ENCODE measurements at places on chromosomes 5 and 9.

GRCh38 chr9:38687389-38687842, 32.5 kb downstream of the FAM240B start:
- no peak for DNase-seq

GRCh38 chr5:86974955-86975354, 292.7 kb upstream of the RASA1 start:
- DNase-seq = no peak

GRCh38 chr9:19969721-19970120, 180.9 kb upstream of the SLC24A2 start:
- DNase-seq = no peak

DNA sequence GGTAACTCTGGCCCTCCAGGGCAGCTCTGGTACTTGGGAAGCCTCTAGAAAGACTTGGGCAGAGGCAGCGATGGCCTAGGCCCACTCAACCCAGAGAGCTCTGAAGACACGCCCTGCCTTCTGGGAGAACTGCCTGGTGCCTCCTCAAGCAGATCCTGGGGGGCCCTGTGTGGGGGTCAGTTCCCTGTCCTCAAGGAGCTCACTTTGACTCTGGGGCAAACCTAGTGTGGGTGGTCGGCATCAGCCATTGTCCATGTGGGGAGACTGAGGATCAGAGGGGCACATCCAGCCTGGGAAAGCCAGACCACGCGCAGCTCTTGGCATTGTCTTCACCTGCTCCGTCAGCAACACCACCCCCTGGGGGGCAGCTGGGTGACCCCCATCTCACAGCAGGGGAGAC, 28.0 kb downstream of the ABO start:
- DNase-seq = no peak

- no peak for DNase-seq
Measured at GRCh38 chr5:172477466-172477865, 23.1 kb upstream of the SH3PXD2B start.

DNA sequence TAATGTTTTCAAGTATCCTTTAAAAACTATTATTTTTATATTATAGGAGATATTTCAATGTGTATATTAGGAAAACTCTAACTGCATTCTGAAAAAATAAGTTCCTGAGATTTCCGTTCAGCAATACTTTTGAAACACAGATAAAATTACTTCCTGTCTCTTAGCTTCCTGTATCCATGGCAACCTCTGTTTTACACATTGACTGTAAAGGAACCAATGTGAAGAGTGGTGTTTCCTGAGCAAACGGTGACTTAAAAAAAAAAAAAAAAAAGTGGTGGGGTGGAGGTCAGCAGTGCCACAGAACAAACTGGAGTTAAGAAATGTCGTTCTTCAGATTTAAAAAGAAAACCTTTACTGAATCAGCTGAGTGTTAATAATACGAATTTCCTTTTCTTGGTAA, at the start of gene LRRC70:
LRRC70 (plus strand) TSS at position 280 of the 400 bp plus-strand sequence. CDS start 620 bp downstream, outside the sequence.
- no peak for DNase-seq

DNA sequence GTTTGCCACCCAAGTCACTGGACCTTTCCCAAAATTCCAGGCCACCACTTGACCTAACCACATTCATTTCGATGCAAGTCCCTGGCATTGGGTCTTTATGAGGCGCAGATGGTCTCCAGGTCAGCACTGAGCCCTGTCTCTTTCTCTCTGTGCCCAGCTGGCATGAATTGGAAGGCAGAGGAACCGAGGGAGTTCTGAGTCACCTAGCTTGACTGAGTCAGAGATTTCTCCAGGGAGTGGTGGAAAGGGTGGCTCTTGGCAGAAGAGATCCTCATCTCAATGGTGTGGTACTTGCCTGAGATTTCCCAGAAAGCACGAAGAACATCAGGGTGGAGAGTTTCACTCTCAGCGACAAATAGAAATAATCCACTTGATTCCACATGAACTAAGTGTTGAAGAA, 43.8 kb downstream of the WDR36 start:
- no peak for DNase-seq

GRCh38 chr9:98117984-98118639, 910 bp downstream of the TRIM14 start:
- DNase-seq = peak; percentile 35

GRCh38 chr5:152086668-152087067, 162.0 kb upstream of the GLRA1 start:
- DNase-seq = no peak

DNA sequence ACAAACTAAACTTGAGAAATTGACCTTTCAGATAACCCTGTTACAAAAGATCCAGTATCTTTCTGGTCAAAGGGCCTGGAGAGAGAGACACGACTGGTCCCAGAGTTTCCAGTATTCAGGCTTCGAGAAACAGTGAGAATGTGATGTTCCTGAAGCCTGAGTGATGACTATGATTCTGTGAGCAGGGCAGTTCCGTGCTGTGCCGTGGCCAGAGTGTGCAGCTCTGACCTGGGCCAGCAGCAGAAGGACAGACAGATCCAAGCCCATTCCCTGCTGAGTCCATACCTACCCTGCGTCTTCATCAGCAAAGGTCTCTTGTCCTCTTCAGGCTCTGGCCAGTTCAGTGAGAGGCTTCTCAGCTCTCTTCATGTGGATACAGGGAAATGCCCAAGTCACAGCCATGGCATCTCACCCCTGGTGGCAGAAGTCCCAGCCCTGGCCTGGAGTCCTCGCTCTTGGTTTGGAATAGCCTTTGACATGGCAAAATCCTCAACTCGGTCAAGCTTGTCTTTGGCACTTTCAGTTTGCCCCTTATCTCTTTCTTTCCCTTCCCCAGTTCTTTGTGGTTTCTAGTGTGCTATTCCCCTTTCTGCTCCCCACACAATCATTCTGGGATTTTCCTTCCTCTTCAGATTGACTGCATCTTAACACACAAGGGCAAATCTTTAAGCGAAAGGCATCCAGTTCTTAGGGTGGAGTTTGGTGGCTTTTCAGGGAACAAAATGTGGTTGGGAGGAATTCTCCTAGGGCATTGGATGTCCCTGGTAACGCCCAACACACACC, 107.7 kb downstream of the LIFR start:
- DNase-seq = no peak

- DNase-seq = no peak
Measured at GRCh38 chr5:180137401-180138213, 66.0 kb upstream of the RNF130 start.

- no peak for DNase-seq
Measured at GRCh38 chr9:92730897-92731296, 33.7 kb downstream of the BICD2 start.

DNA sequence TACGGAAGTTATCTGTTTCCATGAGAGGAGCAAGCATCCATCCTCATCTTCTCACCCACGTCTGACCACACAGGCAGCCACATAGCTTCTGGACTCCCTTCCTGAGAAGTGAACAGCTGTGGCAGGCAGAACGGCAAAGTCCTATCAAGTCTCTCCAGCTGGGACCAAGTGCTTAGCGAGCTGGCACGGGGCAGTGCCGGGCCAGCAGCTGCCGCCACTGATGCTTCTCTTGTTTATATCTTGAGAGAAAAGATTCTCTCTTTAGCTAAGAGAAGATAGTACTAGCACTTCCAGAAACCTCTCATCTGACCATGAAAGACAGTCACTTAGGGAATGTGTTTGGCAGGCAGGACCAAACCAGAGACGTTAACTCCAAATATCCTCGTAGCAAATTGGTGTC, 37.2 kb downstream of the PLAC8L1 start:
- no peak for DNase-seq

DNA sequence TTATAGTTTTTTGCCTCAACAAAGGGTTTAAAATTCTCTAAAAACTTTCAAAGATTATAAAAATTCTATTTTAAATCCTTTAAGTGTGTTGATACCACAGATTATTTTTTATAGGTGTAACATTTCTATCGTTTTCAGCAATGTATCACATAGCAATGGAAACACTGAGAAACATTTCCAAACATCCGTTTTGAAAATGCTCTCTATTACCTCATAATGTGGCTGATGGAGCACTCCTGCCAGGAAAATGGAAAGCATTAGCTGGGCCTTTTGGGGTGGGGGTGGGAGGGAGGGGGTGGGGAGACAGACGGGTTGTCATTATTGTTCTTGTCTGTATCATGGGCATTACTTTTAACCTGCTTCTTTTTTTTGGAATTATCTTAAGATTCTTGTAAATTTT, 516.5 kb downstream of the ACTL7B start:
- DNase-seq = no peak

DNA sequence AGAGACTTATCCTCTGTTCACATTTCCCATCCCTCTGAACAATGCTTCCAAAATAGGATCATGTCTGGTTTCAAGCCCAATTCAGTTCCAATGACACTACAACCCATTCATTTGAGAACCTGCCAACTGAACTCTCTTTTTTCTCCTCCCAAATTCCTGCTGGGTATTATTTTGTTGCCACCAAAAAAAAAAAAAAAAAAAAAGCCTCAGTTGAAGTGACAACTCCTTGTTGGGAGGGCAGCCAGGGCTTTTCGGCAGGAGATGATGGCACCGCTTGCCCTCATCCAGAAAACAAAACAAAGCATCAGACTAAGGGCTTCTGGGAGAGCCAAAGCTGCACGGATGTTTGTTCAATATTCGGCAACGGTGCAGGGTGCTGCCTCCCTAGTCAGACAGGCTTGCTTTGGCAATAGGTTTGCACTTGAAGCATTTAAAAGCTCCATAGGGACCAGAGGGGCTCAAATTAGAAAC, 30.6 kb upstream of the TRIM32 start:
- no peak for DNase-seq

DNA sequence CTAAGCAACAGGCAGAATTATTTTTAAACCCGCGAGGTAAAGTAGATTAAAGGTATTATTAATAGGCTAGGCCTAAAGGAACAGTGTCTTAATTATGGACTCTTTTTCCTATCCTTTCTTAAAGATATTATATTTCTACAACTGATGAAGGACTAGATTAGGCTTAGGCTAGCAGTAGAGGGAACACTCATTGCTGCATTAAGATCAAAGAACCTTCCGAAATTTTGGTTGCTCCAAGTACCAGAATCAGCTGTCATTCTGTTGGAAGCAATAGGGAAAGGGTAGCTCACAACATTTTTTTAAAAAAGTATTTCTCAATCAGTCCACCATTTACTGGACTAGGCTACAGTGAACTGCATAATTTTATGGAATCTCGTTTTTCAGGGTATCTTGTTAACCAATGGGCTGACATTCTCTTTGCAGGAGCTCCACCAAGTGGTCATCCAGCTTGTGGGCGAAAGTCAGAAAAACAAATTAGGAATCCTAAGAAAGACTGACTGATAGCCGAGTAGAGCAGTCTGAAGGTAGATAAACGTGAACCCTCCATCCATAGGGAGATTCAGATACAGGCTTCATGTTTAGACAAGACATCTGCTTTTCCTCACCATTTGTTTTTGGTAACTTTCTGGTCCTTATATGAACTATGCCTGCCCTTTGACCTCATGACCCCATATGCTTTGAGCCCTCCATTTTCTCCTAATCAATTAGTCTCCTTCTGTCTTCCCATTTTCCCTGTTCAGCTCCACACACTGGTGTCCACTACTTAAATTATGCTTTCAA, 103.6 kb upstream of the CHD1 start:
- peak; percentile 5 for DNase-seq

DNA sequence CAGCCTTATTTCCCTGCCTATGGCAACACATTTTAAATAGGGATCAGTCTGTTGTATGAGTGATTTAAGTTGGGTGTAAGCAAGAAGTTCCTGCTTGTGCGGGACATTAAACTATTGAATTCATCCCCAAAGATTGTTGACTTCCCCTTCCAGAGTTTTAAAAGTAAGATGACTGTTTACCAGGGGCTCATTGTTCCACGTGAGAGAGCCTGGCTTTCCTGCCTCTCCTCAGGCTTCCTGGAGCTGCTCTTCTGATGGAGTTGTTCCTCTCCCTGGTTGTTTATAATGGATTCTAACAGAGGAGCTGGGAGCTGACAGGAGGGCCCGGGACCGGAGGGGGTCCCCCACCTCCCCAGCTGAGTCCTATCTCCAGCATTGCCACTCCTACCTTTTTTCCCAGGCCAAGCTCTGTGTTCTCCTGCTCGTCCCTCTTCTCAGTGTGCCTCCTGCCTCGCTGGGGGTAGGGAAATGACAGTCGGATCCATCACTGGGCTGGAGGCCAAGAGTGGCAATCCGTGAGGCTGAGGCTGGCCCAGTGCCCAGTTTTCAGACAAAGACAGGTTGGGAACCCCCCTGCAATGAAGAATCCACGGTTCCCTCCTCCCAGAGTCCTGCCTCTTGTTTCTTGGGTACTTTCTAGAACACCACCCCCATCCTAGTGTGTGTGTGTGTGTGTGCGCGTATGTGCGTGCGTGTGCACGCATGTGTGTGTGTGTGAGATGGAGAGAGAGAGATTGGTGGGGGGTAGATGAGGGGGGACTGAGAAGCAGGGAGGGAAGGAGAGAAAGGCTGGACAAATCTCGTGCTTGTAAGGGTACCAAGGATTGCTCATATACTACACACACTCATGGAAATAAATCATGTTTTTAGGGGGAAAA, 123.7 kb upstream of the NFIB start:
- no peak for DNase-seq

- DNase-seq = no peak
Measured at GRCh38 chr5:139155333-139155732, 42.8 kb downstream of the SIL1 start.

DNA sequence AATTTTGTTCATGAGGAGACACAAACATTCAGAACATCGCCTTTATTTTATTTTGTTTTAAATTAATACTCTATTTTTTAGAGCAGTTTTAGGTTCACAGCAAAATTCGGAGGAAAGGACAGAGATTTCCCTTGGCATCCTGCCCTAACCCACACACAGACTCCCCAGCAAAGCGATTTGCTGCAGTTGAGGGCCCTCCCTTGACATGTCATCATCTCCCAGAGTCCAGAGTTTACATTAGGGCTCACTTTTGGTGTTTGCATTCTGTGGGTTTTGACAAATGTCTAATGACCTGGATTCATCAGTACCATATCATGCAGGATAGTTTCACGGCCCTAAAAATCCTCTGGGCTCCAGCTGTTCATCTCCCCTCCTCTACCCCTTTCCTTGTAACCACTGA, 33.6 kb upstream of the COL5A1 start:
- DNase-seq = no peak
